ENCODE measurements at places on chromosomes 3 and 15. TPM values are rescaled to one million over a fixed set of nuclear protein-coding genes. Genes with fewer than 3 reads are reported as not detected.

- no peak for DNase-seq
These were observed 113.5 kb downstream of the CNTN3 start for GRCh38 chr3:74501007-74501406.

GRCh38 chr3:65013053-65013452 is 325.3 kb upstream of the ADAMTS9 start:
- no peak for DNase-seq

DNA sequence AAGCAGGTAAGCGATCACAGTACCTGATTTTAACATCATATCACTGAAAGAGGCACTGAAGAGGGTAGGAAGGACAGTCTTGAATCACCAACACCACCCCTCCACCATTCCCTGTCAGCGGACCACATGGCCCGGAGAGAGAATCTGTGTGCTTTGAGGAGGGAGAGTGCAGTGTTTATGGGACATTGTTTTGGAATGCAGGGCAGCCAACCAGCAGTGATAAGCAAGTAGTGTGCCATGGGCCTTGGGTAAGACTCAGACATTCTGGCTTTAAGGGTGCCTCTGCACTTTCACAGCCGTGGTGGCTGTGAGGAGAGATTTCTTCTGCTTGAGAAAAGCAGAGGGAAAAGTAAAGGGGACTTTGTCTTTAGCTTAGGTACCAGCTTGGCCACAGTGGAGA is 46.4 kb downstream of the FAM81A start:
- no peak for DNase-seq

CGNL1 gene
- 0.43 TPM for total RNA-seq

GRCh38 chr15:48029642-48030041 is 91.1 kb upstream of the SLC24A5 start:
- no peak for DNase-seq
